GM13976 (cell line): ENCODE measurements at places on chromosomes 7 and 10.

DNA sequence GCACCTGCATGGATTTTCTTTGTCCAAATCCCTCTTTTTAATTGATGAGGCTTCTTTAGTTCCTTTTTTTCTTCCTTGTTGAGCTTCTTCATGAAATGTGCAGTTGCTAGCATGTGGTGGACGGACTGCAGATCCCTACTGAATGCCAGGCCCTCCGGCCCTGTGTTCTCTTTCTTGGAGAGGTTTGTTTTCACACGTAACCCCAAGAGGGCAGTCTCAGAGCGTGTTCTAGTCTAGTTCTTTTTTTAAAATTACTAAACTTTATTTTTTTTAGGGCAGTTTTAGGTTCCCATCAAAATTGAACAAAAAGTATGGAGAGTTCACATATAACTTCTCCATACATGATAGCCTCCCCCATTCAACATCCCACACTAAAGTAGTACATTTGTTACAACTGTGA, 190.0 kb downstream of the CFTR start:
- no peak for DNase-seq

DNA sequence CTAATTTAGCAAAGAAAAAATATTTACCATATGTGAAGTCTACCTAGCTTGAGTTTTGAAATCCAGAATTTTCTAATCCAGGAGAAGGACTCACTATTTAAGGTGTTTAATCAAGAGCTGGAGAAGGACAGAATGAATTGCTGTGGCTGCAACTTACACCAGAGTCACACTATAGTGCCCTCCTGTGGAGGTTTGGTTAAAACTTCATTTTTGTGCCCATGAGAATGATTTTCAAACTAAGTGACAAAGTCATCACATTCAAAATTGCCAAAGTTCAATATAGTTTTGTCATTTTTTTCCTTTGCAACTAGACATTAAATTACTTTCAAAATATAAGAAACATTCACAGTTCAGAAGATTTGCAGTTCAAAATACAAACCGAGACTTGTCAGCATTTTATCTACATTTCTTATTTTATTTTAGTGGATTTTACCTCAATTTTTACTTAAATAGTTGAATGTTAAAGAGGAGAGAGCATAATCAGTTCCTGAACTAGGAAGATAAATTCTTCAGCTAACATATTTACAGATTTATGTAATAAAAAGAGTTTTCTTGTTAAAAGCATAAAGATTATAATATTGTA, 70.7 kb downstream of the CABCOCO1 start:
- peak; percentile 8 for DNase-seq

DNA sequence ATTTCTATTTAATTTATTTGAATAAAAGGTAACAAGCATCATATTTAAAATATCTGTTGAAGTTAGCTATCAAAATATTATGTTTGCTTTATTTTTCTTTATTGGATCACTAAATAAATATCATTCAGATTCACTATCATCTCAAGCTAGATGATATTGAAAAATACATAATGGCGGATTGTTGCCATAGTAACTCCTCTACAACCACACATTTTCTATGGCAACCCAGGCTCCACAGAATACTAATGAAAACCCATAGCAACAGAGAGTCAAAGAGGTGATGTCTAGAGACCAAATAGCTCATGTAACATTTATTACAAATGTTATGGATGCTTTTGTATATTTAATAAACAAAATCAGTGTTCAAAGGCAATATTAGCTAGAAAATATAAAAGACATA, 148.9 kb upstream of the CDK1 start:
- no peak for DNase-seq

DNA sequence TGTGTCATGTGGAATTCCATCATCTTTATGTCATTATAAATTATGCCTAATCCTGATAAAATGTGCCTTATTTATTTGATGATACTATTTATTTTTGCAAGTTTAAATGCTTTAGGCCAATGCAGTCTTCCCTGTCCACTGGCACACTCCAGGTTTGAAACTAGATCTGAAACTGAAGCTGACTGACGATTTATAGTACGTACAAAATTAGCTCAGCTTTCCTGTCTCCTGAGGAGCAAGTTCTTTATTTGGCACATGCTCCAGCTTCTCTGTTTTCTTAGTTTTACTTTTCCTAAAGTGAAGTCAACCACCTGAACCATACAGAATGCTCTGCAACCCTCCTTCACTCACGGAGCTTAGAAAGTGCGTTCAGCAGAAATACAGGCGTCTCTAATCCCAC, 164.1 kb downstream of the HECW1 start:
- DNase-seq, result no peak

- DNase-seq, result no peak
These were observed 251.4 kb upstream of the HABP2 start for GRCh38 chr10:113301342-113301984.

- DNase-seq, result no peak
These were observed 81.5 kb downstream of the MAD1L1 start for GRCh38 chr7:2151237-2151636.

DNA sequence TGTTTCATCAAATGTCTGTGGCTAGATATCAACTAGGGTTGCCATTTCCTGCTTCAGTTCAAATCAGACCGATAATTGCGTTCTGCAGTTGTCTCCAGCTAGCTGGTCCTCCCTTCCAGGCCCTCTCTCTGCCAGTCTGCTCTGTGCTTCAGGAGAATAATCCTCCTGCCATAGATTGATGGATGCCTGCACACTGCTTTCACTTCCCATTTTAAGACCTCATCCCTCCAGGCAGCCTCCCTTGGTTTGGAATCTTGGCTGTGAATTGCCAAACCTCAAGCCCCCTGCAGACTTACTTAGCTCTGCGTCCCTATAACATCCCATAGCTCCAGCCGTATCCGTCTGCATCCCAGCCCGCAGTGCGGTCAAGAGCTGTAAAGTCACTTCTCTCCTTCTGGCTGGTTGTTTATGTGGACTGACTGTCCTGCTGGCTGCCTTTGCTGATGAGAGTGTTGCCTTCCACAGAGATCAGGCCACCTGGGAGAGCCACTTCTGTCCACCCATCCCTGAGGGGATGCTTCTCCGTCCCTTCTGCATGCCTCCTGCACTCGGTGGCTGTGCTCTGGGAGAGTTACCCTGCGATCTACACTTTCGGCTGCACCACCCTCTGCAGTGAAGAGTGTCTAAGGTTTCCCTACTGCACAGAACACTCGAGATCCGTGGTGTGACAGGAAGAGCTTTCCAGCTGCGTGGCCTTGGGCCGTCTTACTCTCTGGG, 22.4 kb upstream of the KLF6 start:
- DNase-seq, result no peak

- DNase-seq, result no peak
These were observed 30.7 kb downstream of the ZC3HC1 start for GRCh38 chr7:130020434-130020833.

- no peak for DNase-seq
These were observed 166.3 kb upstream of the RNF32 start for GRCh38 chr7:156474241-156474743.

- no peak for DNase-seq
These were observed 172.9 kb downstream of the TCF7L2 start for GRCh38 chr10:113122947-113123346.

GRCh38 chr10:111539246-111539645, 462.4 kb downstream of the ADRA2A start:
- DNase-seq, result no peak

GRCh38 chr7:105779856-105780780, 96.3 kb downstream of the ATXN7L1 start:
- no peak for DNase-seq

DNA sequence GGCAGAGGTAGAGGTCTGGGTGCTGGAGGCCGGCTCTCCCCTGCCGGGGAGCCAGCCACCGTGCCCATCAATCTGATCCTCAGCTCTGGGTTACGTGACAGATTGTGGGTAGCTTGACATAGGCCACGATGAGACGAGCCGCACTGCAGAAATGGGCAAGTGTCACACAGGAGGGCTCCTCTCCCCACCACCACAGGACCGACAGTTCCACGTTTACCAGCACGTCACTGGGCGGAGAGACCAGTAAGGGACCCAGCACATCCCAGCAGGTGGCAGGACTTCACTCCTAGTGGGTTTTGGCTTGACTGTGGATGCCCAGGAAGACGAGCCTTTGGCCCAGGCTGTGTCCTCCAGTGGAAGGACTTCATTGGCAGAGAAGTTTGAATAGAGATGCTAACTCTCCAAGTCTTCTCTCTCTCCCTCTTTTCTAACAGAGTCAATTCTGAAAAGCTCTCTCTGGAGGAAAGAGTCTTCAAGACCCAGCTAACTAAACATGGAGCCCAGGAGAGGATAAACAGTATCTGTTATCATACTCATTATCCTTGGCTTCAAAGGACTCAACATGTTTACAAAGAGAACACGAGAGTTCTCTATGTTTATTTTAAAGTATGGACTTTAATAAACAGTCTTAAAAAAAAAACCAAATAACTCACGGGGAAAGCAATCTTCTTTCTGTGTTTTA, 129.3 kb upstream of the JCAD start:
- DNase-seq, result no peak

GRCh38 chr7:7119729-7120128, 62.6 kb upstream of the C1GALT1 start:
- no peak for DNase-seq

DNA sequence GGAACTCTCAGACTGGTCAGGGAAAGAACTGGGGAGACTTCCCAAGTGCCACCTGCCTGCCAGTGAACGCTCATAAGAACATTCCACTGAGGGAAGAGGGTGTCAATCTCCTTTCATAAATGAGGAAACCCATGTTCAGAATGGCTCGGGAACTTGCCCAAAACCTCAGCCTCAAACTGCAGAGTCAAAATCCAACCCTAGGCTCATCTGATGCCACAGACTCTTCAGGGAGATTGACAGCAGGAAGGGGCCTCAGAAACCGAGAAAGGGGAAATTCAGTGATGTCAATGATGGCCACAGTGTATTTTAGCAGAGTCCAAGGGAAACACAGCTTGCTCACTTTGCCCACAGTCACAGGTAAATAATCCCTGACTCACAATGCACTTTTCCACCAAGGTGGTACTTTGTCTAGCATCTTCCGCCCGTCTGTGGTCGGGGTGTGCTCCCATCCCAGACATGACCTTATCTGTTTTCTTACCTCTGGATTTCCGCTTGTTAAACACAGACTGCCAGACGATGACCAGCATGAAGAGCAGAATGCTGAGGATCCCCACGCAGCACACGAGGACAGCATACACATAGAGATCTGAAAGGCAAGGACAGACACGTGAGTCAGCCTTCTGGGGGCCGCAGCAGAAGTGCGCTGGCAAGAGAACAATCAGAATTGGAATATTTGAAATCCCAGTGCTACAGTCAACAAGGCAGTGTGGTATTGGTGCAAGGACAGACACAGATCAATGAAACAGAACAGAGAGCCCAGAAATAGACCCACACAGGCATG, 38.4 kb downstream of the VSTM4 start:
- peak; percentile 55 for DNase-seq

DNA sequence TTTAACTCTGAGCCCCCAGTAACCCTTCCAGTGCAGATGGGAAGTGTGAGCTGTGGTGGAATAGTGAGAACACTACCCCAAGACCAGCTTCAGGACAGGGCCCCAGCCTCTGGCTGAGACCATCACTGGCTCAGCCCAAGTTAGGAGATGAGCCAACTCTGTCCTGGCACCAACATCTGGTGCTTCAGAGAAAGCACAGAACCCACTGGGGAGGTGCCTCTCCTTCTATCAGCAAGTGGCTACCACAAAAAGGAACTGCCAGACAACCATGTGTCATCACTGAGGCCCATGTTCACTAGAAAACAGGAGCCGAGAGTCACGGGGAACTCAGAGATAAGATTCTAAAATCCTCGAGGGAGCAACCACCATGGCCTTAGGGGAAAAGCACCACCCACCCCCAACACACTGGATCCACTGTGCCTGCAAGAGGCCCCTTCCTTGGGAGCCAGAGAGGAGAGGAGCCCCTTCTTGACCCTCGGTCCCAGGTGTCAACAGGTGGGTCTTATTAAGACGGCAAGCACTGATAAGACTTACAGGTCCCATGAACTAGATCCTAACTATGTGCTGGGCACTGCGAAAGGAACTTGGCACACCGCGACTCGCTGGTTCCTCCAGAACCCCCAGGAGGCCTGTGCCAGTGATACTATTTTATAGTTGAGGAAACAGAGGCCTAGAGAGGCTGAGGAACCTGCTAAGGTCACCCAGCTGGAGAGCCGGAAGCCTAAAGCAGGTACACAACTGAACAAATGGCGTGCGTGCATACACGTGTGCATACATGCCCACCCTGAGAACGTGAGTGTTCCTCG, 102.7 kb downstream of the FAM53B start:
- DNase-seq, result no peak

GRCh38 chr10:92240289-92241157, 50.4 kb downstream of the CPEB3 start:
- DNase-seq, result peak; percentile 67

GRCh38 chr7:27277628-27278027, 35.0 kb downstream of the EVX1 start:
- DNase-seq, result no peak

DNA sequence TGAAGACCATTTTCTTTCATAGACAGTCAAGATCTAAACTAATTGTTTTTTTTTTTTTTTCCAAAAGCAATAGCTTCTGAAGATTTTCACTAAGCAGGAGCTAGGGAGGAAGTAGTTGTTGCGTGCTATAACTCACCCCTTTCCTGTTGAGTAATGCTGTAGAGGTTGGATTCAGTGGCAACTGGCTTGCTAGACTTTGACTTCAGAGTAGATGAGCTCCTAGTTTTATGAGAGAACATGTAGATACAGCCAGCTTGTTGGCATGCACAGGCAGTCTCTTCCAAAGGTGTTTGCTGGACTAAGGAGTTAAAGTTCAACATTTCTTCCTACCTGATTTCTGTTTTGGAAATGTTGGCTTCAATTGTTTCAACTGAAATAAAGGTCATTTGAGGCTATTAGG, 66.2 kb upstream of the MXI1 start:
- no peak for DNase-seq

GRCh38 chr10:121267236-121268003, 330.8 kb downstream of the FGFR2 start:
- no peak for DNase-seq

GRCh38 chr10:95442341-95442740, 118.8 kb downstream of the SORBS1 start:
- DNase-seq, result no peak

DNA sequence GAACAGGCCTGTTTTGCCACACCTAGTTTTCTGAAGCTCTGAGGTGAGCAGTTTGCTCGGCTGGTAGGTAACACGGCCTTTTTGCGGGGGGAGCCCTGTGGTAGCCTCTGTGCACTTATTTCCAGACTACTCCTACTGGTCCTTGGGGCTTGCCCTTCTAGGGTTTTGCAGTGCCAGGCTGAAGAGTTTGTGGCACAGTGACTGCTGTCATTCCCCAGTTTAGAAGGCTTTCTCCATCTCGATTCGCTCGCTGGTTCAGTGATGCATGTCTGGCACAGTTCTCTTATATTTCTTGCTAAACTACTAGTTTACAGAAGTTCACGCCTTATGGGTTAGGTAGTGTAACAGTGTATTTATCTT, 711 bp downstream of the KIF20B start:
- DNase-seq, result peak; percentile 18

GRCh38 chr7:28291559-28291958, 111.0 kb upstream of the JAZF1 start:
- DNase-seq, result no peak

- peak; percentile 55 for DNase-seq
These were observed 103.6 kb downstream of the PRPF18 start for GRCh38 chr10:13690281-13690825.
